ENCODE measurements at places on chromosomes 2 and 18. TPM values are rescaled to one million over a fixed set of nuclear protein-coding genes. Genes with fewer than 3 reads are reported as not detected.

CIB4 gene
- not detected for total RNA-seq

TRPM8 gene
- not detected for total RNA-seq

ZNF2 gene
- 7.8 TPM for total RNA-seq

KYNU gene
- 0.64 TPM for total RNA-seq

CXCR4 gene
- total RNA-seq: not detected

STPG4 gene
- 0.64 TPM for total RNA-seq

CERKL gene
- under 0.01 TPM for total RNA-seq

CSRNP3 gene
- 2.9 TPM for total RNA-seq

Data from fibroblast of villous mesenchyme (primary cell).